Stomach (tissue), 19 donors: ENCODE measurements at places on chromosomes 7 and 10. TPM values are rescaled to one million over a fixed set of nuclear protein-coding genes. Genes with fewer than 3 reads are reported as not detected.
A peak's percentile ranks its signal among the peaks of the same experiment; 100 is the strongest.

- no peaks in the 10 kb centered on the region for H3K4me1 ChIP-seq
- no peaks in the 10 kb centered on the region for H3K36me3 ChIP-seq
- no peak overlapping the region for H3K27ac ChIP-seq
- no peak for DNase-seq
- peak overlapping the region; percentile 32 for H3K4me3 ChIP-seq
Measured at GRCh38 chr7:114416129-114416990, 1.7 kb downstream of the FOXP2 start.

The NUP42 gene
- 24.4 TPM for polyA plus RNA-seq

DNA sequence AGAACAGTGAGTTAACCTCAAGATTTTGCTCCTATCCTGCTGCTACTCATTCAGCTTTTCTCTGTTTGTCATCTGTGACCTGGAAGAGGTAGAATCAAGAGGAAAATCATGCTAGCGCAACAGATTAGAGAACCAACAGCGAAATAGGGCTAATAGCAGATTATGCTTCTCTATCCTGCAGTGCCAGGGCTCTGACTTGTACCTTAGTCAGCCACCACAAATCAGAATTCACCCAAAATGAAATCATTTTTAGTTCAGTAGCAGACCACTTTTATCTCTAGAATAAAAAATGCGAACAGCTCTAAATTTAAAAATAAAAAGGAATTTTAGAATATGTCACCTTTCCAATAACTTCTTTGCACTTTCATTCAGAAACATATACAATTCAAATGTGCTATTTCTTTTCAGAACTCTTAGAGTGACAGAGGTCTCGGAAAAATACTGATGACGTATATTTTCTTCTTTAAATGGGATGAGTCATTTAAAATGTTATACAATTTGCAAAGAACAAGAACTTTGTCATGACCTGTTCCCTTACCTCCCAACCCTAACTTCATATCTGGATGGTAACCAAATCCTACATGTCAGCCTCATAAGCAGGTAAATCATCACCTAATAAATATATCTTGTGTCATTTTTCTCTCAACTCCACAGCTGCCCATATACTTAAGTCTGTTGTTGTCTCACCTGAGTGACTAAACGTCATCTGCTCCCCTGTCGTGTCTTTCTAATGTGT, 896.4 kb downstream of the PCDH15 start:
- no peaks in the 10 kb centered on the region for H3K4me1 ChIP-seq
- H3K4me3 ChIP-seq = no peak overlapping the region
- DNase-seq = no peak
- H3K27me3 ChIP-seq = no peaks in the 10 kb centered on the region

DNA sequence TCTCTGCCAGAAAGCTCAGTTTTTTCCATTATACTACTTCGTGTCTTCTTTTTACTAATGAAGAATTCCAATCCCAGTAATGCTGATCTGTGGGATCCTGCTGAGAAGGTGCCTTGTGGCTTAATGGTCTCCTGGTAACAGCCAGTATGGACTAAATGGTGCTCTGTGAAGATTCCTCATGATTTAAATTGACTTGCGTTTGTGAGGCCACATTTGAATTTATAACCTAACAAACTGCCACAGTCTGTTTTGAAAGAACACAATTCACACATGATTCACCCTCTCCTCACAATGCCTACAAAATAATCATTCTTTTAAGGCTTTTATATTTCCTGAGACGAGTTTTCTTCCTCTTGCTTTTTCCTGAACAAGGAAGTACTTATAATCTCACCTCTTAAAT, 140.0 kb downstream of the MBL2 start:
- no peak overlapping the region for H3K27ac ChIP-seq
- H3K4me1 ChIP-seq = no peaks in the 10 kb centered on the region
- DNase-seq = no peak
- H3K4me3 ChIP-seq = no peak overlapping the region
- no peaks in the 10 kb centered on the region for H3K27me3 ChIP-seq
- H3K36me3 ChIP-seq = no peaks in the 10 kb centered on the region

DNA sequence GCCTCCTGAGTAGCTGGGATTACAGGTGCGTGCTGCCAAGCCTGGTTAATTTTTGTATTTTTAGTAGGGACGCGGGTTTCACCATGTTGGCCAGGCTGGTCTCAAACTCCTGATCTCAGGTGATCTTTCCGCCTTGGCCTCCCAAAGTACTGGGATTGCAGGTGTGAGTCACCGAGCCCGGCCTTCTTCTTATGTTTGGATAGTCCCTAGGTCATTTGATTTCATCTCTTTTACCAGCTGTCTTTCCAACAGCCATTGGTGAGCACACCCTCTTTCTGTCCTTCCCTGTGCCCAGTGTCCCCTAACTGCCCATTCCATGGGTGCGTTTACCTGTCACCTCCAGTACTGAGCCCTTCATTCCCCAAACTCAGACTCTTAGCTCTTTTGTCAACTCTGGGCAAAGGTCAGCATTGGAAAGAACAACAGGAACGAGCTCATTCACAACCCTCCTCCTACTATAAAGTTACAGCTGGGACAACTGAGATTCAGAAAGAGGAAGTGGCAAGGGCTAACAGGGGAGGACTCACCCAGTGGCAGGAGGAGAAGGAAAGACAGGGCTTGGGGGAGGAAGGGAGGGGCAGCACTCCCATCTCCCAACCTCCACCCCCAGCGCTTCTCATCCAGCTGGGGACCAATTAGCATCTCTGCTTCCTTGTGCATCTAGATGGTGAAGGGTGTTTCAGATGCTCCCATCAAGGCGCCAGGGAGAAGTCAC, 5.6 kb downstream of the SSC4D start:
- no peaks in the 10 kb centered on the region for H3K27me3 ChIP-seq
- no peaks in the 10 kb centered on the region for H3K36me3 ChIP-seq
- DNase-seq = no peak
- H3K4me1 ChIP-seq = no peaks in the 10 kb centered on the region
- H3K4me3 ChIP-seq = no peak overlapping the region

- no peaks in the 10 kb centered on the region for H3K27me3 ChIP-seq
- DNase-seq = no peak
- no peak overlapping the region for H3K27ac ChIP-seq
- no peak overlapping the region for H3K4me3 ChIP-seq
- no peaks in the 10 kb centered on the region for H3K36me3 ChIP-seq
- H3K4me1 ChIP-seq = peaks cover 5% of the 10 kb centered on the region
Measured at GRCh38 chr7:39967406-39968161, 17.5 kb downstream of the CDK13 start.

The CNTNAP2 gene
- polyA plus RNA-seq = 0.68 TPM

GRCh38 chr10:62437696-62438095, 63.5 kb downstream of the ZNF365 start:
- H3K27me3 ChIP-seq = peaks cover 5% of the 10 kb centered on the region
- H3K4me3 ChIP-seq = no peak overlapping the region
- no peaks in the 10 kb centered on the region for H3K4me1 ChIP-seq
- DNase-seq = peak; percentile 82
- no peaks in the 10 kb centered on the region for H3K36me3 ChIP-seq

The EVX1 gene
- polyA plus RNA-seq = not detected

The FAM25G gene
- polyA plus RNA-seq = not detected

DNA sequence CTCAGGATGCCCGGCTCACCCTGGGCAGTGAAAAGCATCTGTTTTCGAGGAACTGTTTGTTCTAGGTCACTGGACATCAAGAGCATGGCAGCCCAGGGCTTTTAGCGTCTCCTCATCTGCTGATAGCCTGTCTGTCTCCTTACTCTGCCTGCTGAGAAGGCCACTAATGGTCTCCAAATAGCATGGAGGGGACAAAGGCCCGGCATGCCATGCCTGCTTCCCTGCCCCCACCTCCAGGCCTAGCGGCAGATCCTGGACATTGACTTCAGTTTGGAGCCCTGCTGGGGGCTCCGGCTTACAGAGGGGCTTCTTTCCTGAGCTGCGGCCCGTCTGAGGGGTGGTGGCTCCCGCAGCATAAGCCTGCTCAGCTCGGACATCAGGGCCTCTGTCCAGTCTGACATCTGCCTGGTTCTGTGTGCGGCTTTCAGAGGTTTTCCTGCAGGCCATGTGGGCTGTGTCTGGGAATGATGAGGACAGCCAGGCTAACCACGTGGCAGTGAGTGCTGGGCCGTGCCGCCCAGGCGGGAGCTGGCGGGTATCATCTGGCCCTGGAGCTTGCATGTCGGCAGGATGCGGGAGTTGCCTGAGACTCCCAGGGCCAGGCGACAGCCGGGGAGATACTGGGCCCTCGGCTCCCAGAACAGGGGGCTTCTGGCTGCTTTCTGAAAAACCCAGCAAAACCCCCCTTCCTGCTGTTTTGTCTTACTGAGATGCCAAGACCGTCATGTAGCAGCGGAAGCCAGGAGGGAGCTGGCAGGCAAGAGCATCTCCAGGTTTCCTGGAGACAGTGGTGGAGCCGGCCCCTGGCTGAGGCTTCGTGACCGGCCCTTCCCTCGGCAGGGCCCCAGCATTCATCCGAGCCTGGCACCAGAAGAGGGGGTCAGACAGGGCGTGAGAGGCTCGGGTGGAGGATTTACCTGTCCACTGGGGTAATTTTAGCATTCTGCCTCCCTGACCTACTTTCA, 9.2 kb downstream of the PFKFB3 start:
- peak; percentile 76 for DNase-seq
- no peak overlapping the region for H3K27ac ChIP-seq
- no peaks in the 10 kb centered on the region for H3K27me3 ChIP-seq
- no peak overlapping the region for H3K4me3 ChIP-seq
- peaks cover 30% of the 10 kb centered on the region for H3K4me1 ChIP-seq

The SLC13A4 gene
- 1.6 TPM for polyA plus RNA-seq

GRCh38 chr10:44640429-44640828, 255.5 kb upstream of the CXCL12 start:
- no peaks in the 10 kb centered on the region for H3K36me3 ChIP-seq
- H3K27ac ChIP-seq = no peak overlapping the region
- no peak for DNase-seq
- H3K4me1 ChIP-seq = no peaks in the 10 kb centered on the region
- no peak overlapping the region for H3K4me3 ChIP-seq

The HYCC1 gene
- polyA plus RNA-seq = 7.7 TPM

- H3K27ac ChIP-seq = no peak overlapping the region
- no peak overlapping the region for H3K4me3 ChIP-seq
- H3K4me1 ChIP-seq = no peaks in the 10 kb centered on the region
- no peaks in the 10 kb centered on the region for H3K27me3 ChIP-seq
- H3K36me3 ChIP-seq = no peaks in the 10 kb centered on the region
Measured at GRCh38 chr7:53246957-53247356, 211.5 kb downstream of the POM121L12 start.

- DNase-seq = no peak
- no peaks in the 10 kb centered on the region for H3K27me3 ChIP-seq
- no peaks in the 10 kb centered on the region for H3K36me3 ChIP-seq
- H3K27ac ChIP-seq = no peak overlapping the region
Measured at GRCh38 chr7:3880228-3880987, 579.4 kb downstream of the SDK1 start.

GRCh38 chr7:128941946-128942526, 4.3 kb downstream of the IRF5 start:
- peaks cover 4% of the 10 kb centered on the region for H3K36me3 ChIP-seq
- no peak overlapping the region for H3K27ac ChIP-seq
- no peaks in the 10 kb centered on the region for H3K27me3 ChIP-seq
- DNase-seq = no peak
- H3K4me1 ChIP-seq = peaks cover 26% of the 10 kb centered on the region

- no peaks in the 10 kb centered on the region for H3K4me1 ChIP-seq
- DNase-seq = no peak
- H3K36me3 ChIP-seq = no peaks in the 10 kb centered on the region
- H3K27ac ChIP-seq = no peak overlapping the region
Measured at GRCh38 chr10:67477868-67478267, 218.1 kb downstream of the CTNNA3 start.

DNA sequence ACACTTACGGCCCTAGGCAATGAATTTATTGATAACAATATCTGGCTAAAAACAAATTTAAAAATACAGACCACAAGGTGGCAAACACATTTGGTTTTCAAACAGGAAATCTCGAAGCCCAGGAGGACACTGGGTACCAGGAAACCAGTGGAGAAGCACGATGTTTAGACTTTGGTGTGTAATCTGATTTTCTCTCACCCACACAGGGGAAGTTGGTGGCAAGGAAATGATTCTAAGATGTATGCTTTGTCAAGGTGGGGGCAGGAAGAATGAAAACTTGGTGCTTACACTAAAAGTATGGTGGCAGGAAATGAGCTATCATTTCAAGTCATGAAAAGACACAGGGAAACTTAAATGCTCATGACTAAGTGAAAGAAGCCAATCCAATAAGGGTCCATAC, 113.2 kb upstream of the ANKRD1 start:
- H3K4me1 ChIP-seq = no peaks in the 10 kb centered on the region
- H3K27me3 ChIP-seq = no peaks in the 10 kb centered on the region
- DNase-seq = peak; percentile 32
- no peak overlapping the region for H3K27ac ChIP-seq
- no peaks in the 10 kb centered on the region for H3K36me3 ChIP-seq

The LIPK gene
- not detected for polyA plus RNA-seq

GRCh38 chr10:86968994-86969355, 693 bp downstream of the ADIRF start:
- peaks cover 3% of the 10 kb centered on the region for H3K27me3 ChIP-seq
- peak; percentile 25 for DNase-seq
- H3K27ac ChIP-seq = peak overlapping the region; percentile 96
- H3K36me3 ChIP-seq = no peaks in the 10 kb centered on the region
- H3K4me1 ChIP-seq = peaks cover 63% of the 10 kb centered on the region

DNA sequence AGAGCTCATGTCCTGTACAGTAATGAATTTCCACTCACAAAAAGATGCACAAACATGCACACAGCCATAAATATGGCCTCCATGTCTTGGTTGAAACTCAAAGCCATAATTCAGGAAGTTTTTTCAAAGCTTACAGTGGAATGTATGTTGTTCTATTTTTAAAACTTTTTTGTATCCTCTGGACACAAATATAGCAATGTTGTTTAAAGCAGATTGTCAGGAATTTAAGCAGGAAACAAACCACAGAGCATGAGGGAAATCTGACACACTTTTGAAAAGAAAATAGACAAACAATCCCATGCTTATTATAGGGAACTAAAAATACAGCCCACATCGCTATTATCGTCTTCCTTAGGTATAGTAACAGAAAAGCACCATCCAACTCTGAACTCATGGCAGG, 21.5 kb downstream of the LRRN3 start:
- H3K27ac ChIP-seq = no peak overlapping the region
- H3K36me3 ChIP-seq = no peaks in the 10 kb centered on the region

DNA sequence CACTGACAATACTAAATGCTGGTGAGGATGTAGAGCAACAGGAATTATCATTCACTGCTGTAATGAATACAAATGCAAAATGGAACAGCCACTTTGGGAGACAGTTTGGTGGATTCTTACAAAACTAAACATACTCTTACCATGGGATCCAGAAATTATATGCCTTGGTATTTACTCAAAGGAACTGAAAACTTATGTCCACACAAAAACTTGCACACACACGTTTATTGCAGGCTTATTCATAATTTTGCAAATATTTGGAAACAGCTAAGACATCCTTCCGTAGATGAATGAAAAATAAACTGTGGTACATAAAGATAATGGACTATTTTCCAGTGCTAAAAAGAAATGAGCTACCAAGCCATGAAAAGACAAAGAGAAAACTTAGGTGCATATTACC, 69.6 kb downstream of the SEM1 start:
- H3K27me3 ChIP-seq = no peaks in the 10 kb centered on the region
- H3K36me3 ChIP-seq = no peaks in the 10 kb centered on the region
- no peak overlapping the region for H3K4me3 ChIP-seq
- H3K27ac ChIP-seq = no peak overlapping the region
- H3K4me1 ChIP-seq = no peaks in the 10 kb centered on the region

The WDR11 gene
- polyA plus RNA-seq = 22.6 TPM
